Activated CD4-positive, alpha-beta memory T cell treated with anti-CD3 and anti-CD28 coated beads, Interleukin-2, amount 10 ng/mL, durations not matched to agents 7 days and 5 days (primary cell): ENCODE measurements at places on chromosomes 1 and 21. TPM values are rescaled to one million over a fixed set of nuclear protein-coding genes. Genes with fewer than 3 reads are reported as not detected.

GRCh38 chr1:56754708-56755479 is 64.3 kb downstream of the FYB2 start:
- H3K27ac ChIP-seq, result no peak overlapping the region
- no peaks in the 10 kb centered on the region for H3K27me3 ChIP-seq
- DNase-seq, result no peak

DNA sequence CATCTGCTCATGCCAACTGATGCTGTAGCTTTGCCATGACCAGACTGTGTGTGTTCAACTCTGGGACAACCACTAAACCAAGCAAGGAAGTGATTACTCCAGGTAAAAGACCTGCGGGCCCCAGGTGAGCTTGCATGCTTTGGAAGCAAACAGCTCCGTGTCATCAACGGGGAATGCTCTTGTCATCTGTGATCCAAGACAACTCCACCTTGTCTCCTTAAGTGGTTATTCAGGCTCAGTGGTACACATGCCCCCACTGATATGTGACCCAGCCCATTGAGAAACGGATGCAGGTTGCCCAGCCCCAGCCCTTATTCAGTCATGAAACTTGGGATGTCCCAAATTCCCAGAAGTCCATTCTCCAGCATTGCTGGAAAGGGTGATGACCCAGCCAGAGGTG is 89.0 kb downstream of the TIAM1 start:
- H3K4me3 ChIP-seq, result no peak overlapping the region
- DNase-seq, result no peak
- H3K36me3 ChIP-seq, result peaks cover 8% of the 10 kb centered on the region

DNA sequence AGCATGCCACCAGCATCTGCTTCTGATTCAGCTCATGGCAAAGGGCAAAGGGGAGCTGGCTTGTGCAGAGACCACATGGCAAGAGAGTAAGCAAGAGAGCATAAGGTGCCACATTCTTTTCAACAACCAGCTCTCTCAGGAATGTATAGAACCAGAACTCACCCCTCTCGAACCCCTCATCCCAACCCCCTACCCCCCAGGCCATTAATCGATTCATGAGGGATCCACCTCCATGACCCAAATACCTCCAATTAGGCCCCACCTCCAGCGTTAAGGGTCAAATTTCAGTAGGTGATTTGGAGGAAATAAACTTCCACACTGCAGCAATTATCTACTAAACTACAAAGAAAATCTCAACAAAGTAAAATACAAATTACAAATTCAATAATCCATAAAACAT is 32.2 kb upstream of the LRRC7 start:
- H3K4me3 ChIP-seq, result no peak overlapping the region
- H3K27ac ChIP-seq, result no peak overlapping the region
- no peaks in the 10 kb centered on the region for H3K4me1 ChIP-seq
- H3K36me3 ChIP-seq, result no peaks in the 10 kb centered on the region

Gene RC3H1
- 33.6 TPM for total RNA-seq

Gene OR2T35
- not detected for total RNA-seq

DNA sequence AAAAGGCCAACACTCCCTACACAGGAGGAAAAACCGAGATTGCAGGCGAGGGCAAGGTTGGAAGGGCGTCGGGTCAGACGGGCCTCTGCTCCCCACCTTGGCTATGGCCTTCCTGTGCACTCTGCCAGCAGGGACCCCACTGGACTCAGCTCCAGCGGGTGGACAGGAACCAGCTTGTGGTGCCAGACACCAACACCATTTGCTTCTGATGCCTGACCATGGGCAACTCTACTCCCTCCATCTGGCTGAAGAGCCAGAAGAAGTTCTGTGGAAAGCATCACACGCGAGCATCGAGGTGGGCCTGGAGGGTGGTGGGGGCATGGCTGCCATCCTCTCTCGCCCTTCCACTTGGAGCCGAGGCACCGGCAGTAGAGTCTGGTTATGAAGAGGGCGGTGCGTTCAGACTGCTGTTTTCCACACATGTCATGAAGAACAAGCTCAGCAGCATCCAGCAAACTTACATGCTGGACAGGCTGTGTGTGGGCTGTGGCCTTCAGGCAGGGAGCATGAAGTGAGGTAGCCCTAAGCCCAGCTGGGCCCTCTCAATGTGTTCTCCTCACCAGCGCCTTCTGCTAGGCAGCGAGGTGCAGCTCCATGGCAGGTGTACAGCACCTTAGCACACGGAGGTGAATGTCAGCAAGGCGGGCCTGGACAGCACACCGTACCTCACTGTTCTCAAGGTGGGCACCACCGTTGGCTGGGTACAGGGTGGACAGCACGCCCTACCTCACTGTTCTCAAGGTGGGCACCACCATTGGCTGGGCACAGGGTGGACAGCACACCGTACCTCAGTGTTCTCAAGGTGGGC is 15.6 kb upstream of the ZNF669 start:
- no peak overlapping the region for H3K4me3 ChIP-seq
- no peak overlapping the region for H3K27ac ChIP-seq
- no peaks in the 10 kb centered on the region for H3K4me1 ChIP-seq
- no peak for DNase-seq
- no peaks in the 10 kb centered on the region for H3K36me3 ChIP-seq

DNA sequence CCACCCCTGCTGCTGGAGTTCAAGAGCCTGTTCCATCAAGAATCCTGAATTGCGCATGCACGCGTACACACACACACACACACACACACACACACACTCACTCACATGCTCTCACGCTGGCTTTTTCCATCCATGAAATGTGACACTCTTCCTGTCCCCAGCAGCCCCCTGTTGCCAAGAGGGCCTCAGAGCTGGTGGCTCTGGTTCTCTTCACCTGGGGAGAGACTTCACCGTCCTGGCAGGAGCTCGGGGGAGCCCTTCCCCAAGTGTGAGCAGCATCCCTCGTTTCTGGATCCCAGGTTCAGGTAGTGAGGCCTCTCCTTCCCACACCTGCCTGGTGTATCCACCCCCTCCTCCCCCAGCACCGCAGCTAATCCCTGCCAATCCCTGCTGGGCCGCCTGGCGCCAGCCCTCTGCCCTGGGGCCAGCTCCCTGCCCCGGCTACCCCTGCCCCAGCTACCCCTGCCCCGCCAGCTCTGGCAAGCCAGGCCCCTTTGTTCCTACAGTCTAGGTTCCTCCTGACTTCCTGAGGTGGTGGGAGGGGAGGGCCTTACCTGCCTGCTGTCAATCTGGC is 9.9 kb downstream of the PLOD1 start:
- H3K4me3 ChIP-seq, result no peak overlapping the region
- DNase-seq, result no peak
- H3K27me3 ChIP-seq, result no peaks in the 10 kb centered on the region
- H3K27ac ChIP-seq, result no peak overlapping the region
- peaks cover 7% of the 10 kb centered on the region for H3K4me1 ChIP-seq

Gene FAM167B
- total RNA-seq, result 1.1 TPM

Gene SPATA45
- total RNA-seq, result not detected

- H3K36me3 ChIP-seq, result no peaks in the 10 kb centered on the region
- DNase-seq, result no peak
- no peaks in the 10 kb centered on the region for H3K27me3 ChIP-seq
- no peak overlapping the region for H3K4me3 ChIP-seq
Observed at GRCh38 chr1:235933017-235933765, 66.5 kb upstream of the LYST start.

Gene PALMD
- total RNA-seq, result not detected

GRCh38 chr1:235056937-235057336 is 71.7 kb downstream of the TOMM20 start:
- no peak for DNase-seq
- H3K4me3 ChIP-seq, result no peak overlapping the region
- no peaks in the 10 kb centered on the region for H3K36me3 ChIP-seq
- peaks cover 13% of the 10 kb centered on the region for H3K4me1 ChIP-seq

Gene ANKRD45
- total RNA-seq, result not detected

DNA sequence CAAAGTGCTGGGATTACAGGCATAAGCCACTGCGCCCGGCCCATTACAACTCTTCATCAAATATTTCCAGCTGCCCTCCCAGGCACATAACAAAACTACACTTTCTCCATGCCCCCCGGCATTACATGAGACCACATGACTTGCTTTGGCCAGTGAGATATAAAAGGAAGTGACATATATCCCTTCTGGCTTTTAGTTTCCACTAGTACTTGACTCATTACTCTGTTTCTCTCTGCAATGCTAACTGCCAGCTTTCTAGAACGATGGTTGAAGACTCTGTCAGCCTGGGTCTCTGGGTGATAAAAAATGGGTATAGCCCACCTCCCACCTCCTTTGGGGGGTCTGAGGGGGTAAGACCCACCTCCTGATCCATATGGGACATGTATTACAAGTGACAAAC is 24.2 kb downstream of the ABL2 start:
- H3K36me3 ChIP-seq, result peaks cover 3% of the 10 kb centered on the region
- H3K27ac ChIP-seq, result no peak overlapping the region
- no peaks in the 10 kb centered on the region for H3K27me3 ChIP-seq
- H3K4me1 ChIP-seq, result peaks cover 7% of the 10 kb centered on the region

- H3K4me1 ChIP-seq, result no peaks in the 10 kb centered on the region
- no peak overlapping the region for H3K27ac ChIP-seq
- DNase-seq, result no peak
- H3K36me3 ChIP-seq, result no peaks in the 10 kb centered on the region
- H3K27me3 ChIP-seq, result peaks cover 3% of the 10 kb centered on the region
Observed at GRCh38 chr1:94701796-94702441, 118.2 kb upstream of the SLC44A3 start.

Gene ERICH3
- total RNA-seq, result not detected

GRCh38 chr1:110686188-110686587 is 11.4 kb upstream of the KCNA3 start:
- H3K4me3 ChIP-seq, result no peak overlapping the region
- no peak overlapping the region for H3K27ac ChIP-seq
- peaks cover 2% of the 10 kb centered on the region for H3K4me1 ChIP-seq
- H3K36me3 ChIP-seq, result no peaks in the 10 kb centered on the region
- peaks cover 3% of the 10 kb centered on the region for H3K27me3 ChIP-seq

GRCh38 chr1:207917080-207917479 is 6.2 kb upstream of the CD34 start:
- H3K27me3 ChIP-seq, result peaks cover 58% of the 10 kb centered on the region
- no peaks in the 10 kb centered on the region for H3K4me1 ChIP-seq
- H3K4me3 ChIP-seq, result no peak overlapping the region
- no peak overlapping the region for H3K27ac ChIP-seq
- DNase-seq, result no peak
- H3K36me3 ChIP-seq, result no peaks in the 10 kb centered on the region

- no peak for DNase-seq
- H3K27me3 ChIP-seq, result no peaks in the 10 kb centered on the region
- no peaks in the 10 kb centered on the region for H3K36me3 ChIP-seq
- H3K27ac ChIP-seq, result no peak overlapping the region
- no peak overlapping the region for H3K4me3 ChIP-seq
- peaks cover 20% of the 10 kb centered on the region for H3K4me1 ChIP-seq
Observed at GRCh38 chr1:179145521-179145920, 63.7 kb downstream of the TOR3A start.

DNA sequence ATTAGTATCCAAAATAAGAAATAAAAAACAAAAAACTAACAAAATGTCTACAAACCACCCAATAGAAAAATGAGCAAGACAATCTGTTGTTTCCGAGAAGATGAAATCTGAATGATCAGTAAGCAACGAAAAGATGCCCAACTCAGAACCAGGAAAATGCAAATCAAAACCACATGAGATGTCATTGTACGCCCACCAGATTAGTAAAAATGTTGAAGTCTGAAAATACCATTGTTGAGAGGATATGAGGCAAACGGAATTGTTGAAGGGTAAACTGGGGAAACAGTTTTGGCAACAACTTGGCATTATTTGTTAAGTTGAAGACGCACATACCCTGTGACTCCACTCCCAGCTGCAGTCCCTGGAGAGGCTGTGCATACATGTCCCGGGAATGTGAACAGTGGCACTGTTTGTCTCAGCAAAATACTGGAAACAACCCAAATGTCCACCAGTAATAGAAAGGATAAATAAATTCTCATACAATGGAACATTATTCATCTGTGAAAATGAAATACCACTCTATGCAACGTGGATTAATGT is 10.6 kb downstream of the ZBTB17 start:
- H3K27ac ChIP-seq, result peak overlapping the region; percentile 80
- peaks cover 48% of the 10 kb centered on the region for H3K36me3 ChIP-seq
- no peaks in the 10 kb centered on the region for H3K27me3 ChIP-seq
- DNase-seq, result no peak
- peak overlapping the region; percentile 64 for H3K4me3 ChIP-seq

- H3K4me1 ChIP-seq, result peaks cover 74% of the 10 kb centered on the region
- H3K36me3 ChIP-seq, result peaks cover 55% of the 10 kb centered on the region
- H3K4me3 ChIP-seq, result no peak overlapping the region
- peak overlapping the region; percentile 97 for H3K27ac ChIP-seq
Observed at GRCh38 chr1:203676455-203676854, 49.8 kb downstream of the ATP2B4 start.

DNA sequence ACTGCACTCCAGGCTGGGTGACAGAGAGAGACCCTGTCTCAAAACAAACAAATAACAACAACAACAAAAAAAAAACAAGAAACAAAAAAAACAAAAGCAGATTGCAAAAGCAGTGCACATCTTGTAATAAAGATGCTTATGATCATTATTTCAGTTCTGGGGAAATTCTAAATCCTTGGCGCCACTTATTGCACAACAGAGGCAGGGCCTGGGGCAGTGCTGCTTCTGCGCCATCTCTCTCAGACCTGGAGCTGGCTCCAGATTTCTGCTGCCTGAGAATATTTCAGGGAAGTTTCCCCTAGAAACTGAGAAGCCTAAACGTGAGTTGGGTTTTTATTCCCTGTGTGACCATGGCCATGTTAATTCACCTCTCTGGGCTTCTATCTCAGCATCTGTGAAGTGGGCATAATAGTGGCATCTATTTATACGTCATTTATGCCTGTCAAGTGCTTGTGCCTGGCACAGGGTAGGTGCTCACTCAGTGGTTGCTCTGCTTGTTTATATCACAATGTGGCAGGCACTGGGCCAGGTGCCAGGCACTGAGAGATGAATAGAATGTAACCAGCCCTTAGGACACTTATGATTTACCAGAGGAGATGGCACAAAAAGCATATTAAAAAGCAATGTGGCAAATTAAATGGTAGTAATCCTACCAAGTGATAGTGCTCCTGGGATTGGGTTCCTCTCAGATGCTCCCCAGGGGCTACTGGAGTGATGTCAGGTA is 67.9 kb downstream of the MDM4 start:
- no peaks in the 10 kb centered on the region for H3K27me3 ChIP-seq
- H3K4me1 ChIP-seq, result peaks cover 33% of the 10 kb centered on the region
- H3K27ac ChIP-seq, result peak overlapping the region; percentile 64
- DNase-seq, result no peak

Gene CELA2A
- total RNA-seq, result not detected

Gene EDARADD
- 5.4 TPM for total RNA-seq

- peaks cover 18% of the 10 kb centered on the region for H3K4me1 ChIP-seq
- H3K36me3 ChIP-seq, result no peaks in the 10 kb centered on the region
- no peak within 1 kb of the TSS for H3K4me3 ChIP-seq
- peaks cover 48% of the 10 kb centered on the region for H3K27me3 ChIP-seq
- no peak within 1 kb of the TSS for H3K27ac ChIP-seq
Observed at GRCh38 chr1:32870615-32871363, at the start of gene FNDC5. TSS of gene FNDC5 (minus strand) at chr1:32870912.

- H3K4me1 ChIP-seq, result no peaks in the 10 kb centered on the region
- no peaks in the 10 kb centered on the region for H3K36me3 ChIP-seq
- H3K27ac ChIP-seq, result no peak overlapping the region
- no peaks in the 10 kb centered on the region for H3K27me3 ChIP-seq
- DNase-seq, result no peak
Observed at GRCh38 chr1:56215771-56216170, 363.6 kb downstream of the PLPP3 start.

- no peak overlapping the region for H3K27ac ChIP-seq
- no peaks in the 10 kb centered on the region for H3K36me3 ChIP-seq
- peaks cover 1% of the 10 kb centered on the region for H3K4me1 ChIP-seq
- no peak overlapping the region for H3K4me3 ChIP-seq
- no peak for DNase-seq
- peaks cover 19% of the 10 kb centered on the region for H3K27me3 ChIP-seq
Observed at GRCh38 chr21:37671381-37671780, 244.9 kb downstream of the KCNJ6 start.

Gene RUNX3
- 177 TPM for total RNA-seq
